IPS-NIHi11 (cell line): ENCODE measurements at places on chromosomes 2 and 18.

DNA sequence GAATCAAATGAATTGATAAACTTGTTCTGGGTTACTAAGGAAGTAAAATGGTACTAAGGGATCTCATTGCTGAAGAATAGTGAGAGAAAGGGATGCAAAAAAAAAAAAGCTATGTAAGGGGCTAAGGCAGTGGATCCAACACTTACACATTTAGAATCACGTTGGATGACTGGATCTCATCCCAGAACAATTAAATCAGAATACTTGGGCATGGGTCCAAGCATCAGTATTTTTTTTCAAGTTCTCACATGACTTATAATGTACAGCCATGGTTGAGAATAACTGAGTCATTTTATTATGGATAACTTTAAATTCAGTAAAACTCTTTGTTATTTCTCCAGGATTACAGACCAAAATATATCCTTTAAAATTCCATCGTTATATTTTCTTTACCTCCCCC, 8.5 kb downstream of the DSC1 start:
- DNase-seq, result no peak

- DNase-seq, result peak; percentile 22
These were observed 15.0 kb downstream of the KCNJ13 start for GRCh38 chr2:232761301-232761907.

DNA sequence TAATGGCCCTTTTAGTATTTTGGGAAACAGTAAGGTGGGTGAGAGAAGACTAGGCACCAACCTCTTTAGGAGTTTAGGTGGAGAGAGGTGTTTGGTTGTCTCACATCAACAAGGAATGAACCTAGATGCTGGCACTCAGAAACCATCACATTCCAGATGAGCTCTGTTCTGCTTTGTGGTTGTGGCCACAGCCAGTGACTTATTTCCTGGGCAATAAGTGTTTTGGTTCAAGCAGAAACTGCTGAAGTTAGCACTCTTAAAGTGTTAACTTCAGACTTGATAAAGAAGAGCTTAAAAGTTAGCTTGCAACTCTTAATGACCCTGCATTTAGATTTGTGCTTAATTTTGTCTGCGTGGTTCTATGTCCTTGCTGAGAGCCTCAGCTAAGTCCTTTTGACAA, 929.2 kb downstream of the SLC4A3 start:
- no peak for DNase-seq

GRCh38 chr2:10552220-10552870, 104.2 kb upstream of the ODC1 start:
- no peak for DNase-seq
